Left lobe of liver (tissue), 2 donors: ENCODE measurements at places on chromosomes 16 and 17. TPM values are rescaled to one million over a fixed set of nuclear protein-coding genes. Genes with fewer than 3 reads are reported as not detected.

GRCh38 chr16:9437115-9437514 is 345.7 kb downstream of the HAPSTR1 start:
- DNase-seq = no peak

GRCh38 chr17:8632061-8632460 is 1.5 kb upstream of the MYH10 start:
- DNase-seq = peak; percentile 51

GRCh38 chr17:41500131-41500911 is 5.1 kb downstream of the KRT13 start:
- DNase-seq = no peak

- no peak for DNase-seq
Observed at GRCh38 chr17:17351356-17351891, 48.3 kb downstream of the NT5M start.

GRCh38 chr16:86894925-86895324 is 316.6 kb downstream of the FOXL1 start:
- no peak for DNase-seq

DNA sequence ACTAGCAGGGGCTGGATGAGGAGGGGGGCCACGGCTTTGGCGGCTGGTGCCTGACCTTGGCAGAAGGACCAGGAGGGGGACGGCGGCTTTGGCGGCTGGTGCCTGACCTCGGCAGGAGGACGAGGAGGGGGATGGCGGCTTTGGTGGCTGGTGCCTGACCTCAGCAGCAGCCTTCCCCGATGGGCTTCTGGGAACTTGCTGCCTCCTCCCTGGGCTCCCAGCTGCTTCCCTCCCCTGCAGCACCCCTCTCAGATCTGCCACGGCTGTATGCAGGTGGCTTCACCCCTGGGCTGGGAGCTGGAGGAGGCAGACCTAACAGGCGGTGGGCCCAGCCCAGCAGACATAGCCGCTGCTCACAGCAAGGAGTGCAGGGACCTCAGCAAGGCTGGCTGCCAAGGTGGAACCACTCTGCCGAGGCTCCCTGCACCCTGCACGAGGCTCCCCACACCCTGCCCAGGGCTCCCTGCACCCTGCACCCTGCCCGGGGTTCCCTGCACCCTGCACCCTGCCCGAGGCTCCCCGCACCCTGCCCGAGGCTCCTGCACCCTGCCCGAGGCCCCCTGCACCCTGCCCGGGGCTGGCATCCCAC is 38.4 kb upstream of the CBFA2T3 start:
- no peak for DNase-seq

DNA sequence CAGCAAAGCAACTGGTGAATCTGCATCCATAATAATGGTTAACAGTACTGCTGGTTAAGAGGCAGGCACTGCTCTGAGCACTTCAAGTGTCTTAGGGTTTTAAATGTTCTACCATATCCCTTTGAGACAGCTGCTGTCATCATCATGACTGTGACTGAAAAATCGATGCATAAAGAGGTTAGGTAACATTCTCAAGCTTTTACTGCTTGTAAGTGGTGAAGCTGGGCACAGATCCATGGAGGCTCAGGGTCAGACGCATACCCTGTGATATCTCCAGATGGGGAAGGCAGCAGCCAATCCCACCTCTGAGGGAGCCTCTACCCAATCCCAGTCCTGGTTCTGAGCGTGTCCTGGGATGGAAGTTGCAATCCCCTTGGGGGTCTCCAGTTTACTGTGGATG is 57.6 kb upstream of the SOX9 start:
- DNase-seq = no peak

GRCh38 chr17:34762078-34762477 is 182.7 kb downstream of the TMEM132E start:
- DNase-seq = no peak

DNA sequence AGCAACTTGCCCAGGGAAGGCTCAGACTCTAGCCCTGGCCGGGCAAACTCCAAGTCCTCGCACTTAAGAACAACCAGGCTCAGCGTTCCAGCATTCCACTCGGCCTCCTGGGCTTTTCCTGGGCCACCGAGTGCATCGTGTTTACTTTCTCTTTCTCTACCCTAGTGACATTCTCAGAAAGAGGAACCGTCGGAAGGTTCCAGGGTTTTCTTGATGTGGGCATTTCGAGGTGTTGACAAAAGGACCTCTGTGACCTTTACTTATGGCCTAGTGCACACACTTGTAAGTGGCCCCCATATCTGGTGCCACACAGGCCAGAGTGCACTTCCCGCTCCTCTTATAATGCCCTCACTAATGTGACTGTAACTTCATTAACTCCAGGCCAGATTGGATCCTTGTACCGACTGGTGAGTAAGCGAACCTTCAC is 3.1 kb upstream of the BANP start:
- DNase-seq = no peak

DNA sequence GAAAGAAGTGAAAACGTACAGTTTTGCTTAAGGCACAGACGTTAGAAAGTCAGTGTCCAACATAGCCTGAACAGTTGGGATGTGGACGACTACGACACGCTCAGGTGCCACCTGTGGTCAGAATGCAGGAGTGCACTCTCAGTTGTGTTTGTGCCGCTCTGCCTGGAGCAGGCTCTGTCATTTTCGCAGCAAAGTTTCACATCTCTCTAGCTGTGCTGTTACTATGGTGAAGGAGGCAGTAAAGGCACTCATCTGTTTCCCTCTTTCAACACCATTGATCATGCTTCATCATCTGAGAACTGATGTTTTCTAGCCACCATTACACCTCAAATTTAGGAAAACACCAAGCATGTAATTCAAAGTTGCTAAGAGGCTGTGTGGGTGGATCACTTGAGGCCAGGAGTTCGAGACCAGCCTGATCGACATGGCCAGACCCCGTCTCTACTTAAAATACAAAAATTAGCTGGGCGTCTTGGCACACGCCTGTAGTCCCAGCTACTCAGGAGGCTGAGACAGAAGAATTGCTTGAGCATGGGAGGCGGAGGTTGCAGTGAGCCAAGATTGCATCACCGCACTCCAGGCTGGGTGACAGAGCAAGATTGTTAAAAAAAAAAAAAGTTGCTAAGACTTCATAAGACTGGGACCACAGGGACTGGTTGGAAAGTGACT is 44.9 kb upstream of the DNAJA2 start:
- DNase-seq = peak; percentile 71

DNA sequence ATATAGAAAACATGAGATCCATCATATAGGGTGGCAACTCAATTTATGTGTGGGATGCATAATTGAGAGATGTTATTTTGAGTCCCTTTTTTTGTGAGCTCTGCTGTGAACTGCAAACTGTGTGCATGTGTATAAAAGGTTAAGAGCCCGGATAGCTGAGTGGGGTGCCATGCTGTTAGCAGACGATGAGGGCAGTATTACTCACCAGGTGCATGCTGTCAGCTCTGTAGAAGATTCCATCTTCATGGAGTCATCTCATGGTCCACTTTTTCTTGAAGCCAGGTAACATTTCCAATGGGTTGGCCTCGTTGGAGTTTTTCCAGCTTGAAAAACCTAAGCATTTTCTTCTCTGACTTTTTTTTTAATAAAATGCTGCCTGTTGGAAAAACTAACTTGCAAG is 43.0 kb upstream of the RHBDL3 start:
- DNase-seq = no peak

- no peak for DNase-seq
Observed at GRCh38 chr16:49483251-49483650, 109.6 kb downstream of the C16orf78 start.

GRCh38 chr16:53779186-53779585 is 75.2 kb downstream of the FTO start:
- DNase-seq = no peak

DNA sequence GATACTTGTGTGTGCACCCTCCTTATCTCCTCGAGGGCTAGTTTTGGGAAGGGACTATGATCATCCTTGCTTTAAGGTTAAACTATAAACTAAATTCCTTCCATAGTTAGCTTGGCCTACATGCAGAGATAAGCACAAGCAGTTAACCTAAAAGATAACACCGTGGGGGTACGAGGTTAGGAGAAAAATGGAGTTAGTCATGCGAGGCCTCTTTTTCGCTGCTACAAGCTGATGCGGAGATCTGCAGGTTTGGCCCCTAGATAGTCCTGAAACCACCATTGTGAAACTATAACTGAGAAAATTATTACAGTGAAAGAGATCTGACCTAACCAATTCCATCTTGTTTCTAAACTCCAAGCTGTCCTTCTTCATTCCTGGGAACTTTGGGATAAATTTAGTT is 113.7 kb upstream of the ZKSCAN2 start:
- DNase-seq = no peak

DNA sequence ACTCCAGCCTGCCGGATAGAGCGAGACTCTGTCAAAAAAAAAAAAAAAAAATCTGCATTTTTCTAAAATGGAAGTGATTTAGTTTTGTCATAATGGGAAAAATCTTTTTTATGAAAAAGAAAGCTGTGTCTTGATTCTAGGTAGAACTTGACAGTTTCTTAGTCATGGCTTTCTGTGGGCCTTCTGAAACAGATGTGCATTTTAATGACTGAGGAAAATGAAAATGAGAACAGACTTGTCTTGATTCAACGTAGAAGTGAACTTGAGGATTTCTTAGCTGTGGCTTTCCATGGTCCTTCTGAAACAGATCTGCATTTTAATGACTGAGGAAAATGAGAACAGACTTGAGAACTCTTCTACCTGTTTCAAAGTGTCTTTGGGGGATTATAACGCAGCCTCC is 171.7 kb downstream of the VPS53 start:
- DNase-seq = no peak

DNA sequence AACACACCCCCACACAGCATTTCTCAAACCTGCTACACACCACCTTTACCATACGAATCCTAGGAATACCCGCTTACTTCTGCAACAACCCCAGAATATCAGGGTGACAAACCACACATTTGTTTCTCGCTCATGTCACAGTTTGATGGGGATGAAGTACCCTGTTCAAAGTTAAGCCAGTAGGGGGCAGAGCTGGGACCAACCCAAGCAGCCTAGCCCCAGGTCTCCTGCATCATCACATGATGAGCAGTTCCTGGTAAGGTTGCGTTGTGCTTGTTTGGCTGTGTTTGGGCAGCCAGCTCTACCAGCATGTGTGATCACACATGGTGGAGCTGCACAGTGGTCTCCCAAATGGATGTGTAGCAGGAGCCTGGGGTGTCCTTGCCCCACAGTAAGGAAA is 103.6 kb upstream of the C16orf82 start:
- DNase-seq = no peak

GRCh38 chr17:49715717-49716279 is 8.0 kb upstream of the SLC35B1 start:
- no peak for DNase-seq

Gene SPNS2
- total RNA-seq = 11.4 TPM

Gene TLCD3B
- total RNA-seq = 0.13 TPM

Gene SLC13A2
- 0.55 TPM for total RNA-seq

Gene ACE
- 1.0 TPM for total RNA-seq

Gene BRIP1
- 1.2 TPM for total RNA-seq

Gene RHBDL1
- total RNA-seq = 1.1 TPM

Gene KRTAP4-6
- not detected for total RNA-seq

Gene HSPB9
- 1.1 TPM for total RNA-seq
